ENCODE measurements at places on chromosomes 16 and 17. TPM values are rescaled to one million over a fixed set of nuclear protein-coding genes. Genes with fewer than 3 reads are reported as not detected.

The CYGB gene
- 1.8 TPM for total RNA-seq

The TBC1D3E gene
- not detected for total RNA-seq

The SNRNP25 gene
- 80.1 TPM for total RNA-seq

The CHST4 gene
- total RNA-seq: 0.10 TPM

The ASGR2 gene
- not detected for total RNA-seq

The POLR3K gene
- total RNA-seq: 41.4 TPM

The FOXJ1 gene
- 0.40 TPM for total RNA-seq

The P2RX1 gene
- total RNA-seq: not detected

The TPSG1 gene
- 0.13 TPM for total RNA-seq

The KRT32 gene
- not detected for total RNA-seq

The MMD gene
- total RNA-seq: 21.5 TPM

The ZNF205 gene
- 15.4 TPM for total RNA-seq

The GNG13 gene
- not detected for total RNA-seq

The PLEKHH3 gene
- total RNA-seq: 22.6 TPM

The WFDC1 gene
- not detected for total RNA-seq

The CNTROB gene
- 47.2 TPM for total RNA-seq

The DHODH gene
- total RNA-seq: 15.7 TPM

The PNMT gene
- not detected for total RNA-seq

The MAFG gene
- total RNA-seq: 29.9 TPM

The MMP25 gene
- total RNA-seq: 0.90 TPM

The NRN1L gene
- total RNA-seq: 0.32 TPM

The KIF19 gene
- not detected for total RNA-seq

The TBC1D3C gene
- total RNA-seq: not detected

The SPNS2 gene
- total RNA-seq: 7.3 TPM

The KRT40 gene
- total RNA-seq: not detected

The KRTAP4-9 gene
- not detected for total RNA-seq

The PRR35 gene
- total RNA-seq: 0.18 TPM

The INCA1 gene
- total RNA-seq: 1.3 TPM

The NETO2 gene
- total RNA-seq: 88.8 TPM

The RNF222 gene
- total RNA-seq: not detected

The TCAP gene
- total RNA-seq: 1.4 TPM

The SLC22A31 gene
- 1.3 TPM for total RNA-seq

The TBC1D3I gene
- 0.27 TPM for total RNA-seq

The TMEM238L gene
- total RNA-seq: not detected

The PIRT gene
- not detected for total RNA-seq

The HEATR9 gene
- total RNA-seq: not detected

Measured in A549 treated with CORT108297 at 1 μM for 4 hours (cell line).